Foreskin melanocyte (primary cell): ENCODE measurements at places on chromosomes 3 and 15.

DNA sequence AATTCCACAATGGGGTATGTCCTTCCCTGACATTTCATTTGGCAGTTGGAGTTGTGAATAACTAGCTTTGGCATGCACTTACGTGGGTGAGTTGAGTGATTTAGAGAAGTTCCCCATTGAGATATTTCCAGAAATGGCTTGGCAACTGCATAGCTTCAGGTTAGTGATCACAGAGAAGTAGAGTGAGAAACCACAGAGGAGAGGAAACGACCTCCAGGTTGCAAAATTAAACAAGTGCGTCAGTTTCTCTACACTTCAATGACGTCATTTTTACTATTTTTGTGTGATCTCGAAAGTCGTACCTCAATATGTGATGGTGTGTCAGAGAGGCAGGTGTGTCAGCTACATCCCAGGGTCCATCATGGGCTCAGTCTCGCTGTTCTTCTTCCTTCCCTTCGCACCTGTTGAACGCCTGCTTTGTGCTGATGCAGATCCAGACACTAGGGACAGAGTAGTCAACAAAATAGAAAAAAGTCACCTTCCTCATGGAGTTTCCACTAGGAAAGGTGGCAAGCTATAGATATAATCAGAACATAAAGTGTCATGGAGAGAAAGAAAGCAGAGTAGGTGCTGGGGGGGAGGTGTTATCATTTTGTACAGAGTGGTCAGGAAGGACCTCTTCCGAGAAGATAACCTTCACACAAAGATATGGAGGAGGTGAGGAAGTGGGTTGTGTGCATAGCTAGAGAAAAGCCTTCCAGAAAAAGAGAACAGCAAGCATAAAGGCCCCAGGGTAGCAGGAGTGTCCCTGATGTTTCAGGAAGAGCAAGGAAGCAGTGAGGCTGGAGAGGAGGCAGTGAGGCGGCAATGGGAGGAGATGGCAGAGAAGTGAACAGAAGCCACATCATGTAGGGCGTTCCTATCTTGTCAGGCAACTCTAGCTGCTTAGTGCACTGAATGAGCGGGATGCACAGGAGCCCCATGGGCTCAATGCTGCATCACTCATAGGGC lies 75.6 kb downstream of the MCTP2 start:
- no peak for DNase-seq

DNA sequence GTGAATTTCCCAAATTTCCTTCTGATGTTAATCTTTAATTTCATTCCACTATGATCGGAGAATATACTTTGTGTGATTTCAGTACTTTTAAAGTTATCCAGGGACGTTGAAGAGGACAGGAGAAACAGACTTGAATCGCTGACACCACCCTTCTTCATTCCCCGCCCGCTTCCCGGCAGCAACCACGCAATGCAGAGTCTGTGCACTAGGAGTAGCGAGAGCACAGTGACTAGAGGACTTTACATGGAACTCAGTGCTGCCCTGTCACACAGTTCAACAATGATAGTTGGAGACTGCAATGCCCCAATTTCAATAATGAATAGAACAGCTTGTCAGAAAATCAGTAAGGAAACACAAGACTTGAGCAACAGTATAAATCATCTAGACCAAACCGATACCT lies 73.9 kb downstream of the RNF13 start:
- DNase-seq = no peak

GRCh38 chr15:65286069-65286703 lies 497 bp downstream of the PARP16 start:
- peak; percentile 14 for DNase-seq

GRCh38 chr3:69821133-69821532 lies 81.9 kb downstream of the MITF start:
- DNase-seq = peak; percentile 98

GRCh38 chr15:69105451-69105985 lies 54.9 kb upstream of the GLCE start:
- DNase-seq = peak; percentile 58

- no peak for DNase-seq
Measured at GRCh38 chr3:175940243-175940642, 1081.1 kb downstream of the NAALADL2 start.

- no peak for DNase-seq
Measured at GRCh38 chr3:63905731-63906620, 6.2 kb downstream of the SCAANT1 start.

- no peak for DNase-seq
Measured at GRCh38 chr3:37500518-37500917, 326.1 kb upstream of the LRRFIP2 start.

- DNase-seq = no peak
Measured at GRCh38 chr3:178532476-178532875, 3.8 kb upstream of the KCNMB2 start.

- DNase-seq = peak; percentile 89
Measured at GRCh38 chr15:80609512-80609946, 85.6 kb upstream of the ABHD17C start.

DNA sequence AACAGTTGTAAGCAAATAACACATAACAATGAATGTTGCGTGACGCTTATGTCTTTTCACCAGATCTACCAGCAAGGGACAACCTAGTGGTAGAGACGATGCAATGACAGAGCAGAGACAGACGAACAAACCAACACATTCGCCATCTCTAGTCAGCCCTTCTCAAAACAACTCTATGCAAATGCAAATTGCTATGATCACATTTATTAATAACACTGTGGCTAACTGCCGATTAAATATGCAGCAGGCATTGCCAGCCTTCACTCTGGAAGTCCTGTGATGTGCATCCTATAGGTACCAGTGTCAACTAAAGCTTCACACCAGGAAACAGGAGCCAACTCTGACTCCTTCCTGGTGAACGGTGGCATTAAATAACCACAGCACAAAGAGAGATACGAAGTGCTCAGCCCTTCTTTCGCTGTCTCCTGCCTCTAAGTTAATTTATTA lies 94.2 kb downstream of the FOXP1 start:
- no peak for DNase-seq

DNA sequence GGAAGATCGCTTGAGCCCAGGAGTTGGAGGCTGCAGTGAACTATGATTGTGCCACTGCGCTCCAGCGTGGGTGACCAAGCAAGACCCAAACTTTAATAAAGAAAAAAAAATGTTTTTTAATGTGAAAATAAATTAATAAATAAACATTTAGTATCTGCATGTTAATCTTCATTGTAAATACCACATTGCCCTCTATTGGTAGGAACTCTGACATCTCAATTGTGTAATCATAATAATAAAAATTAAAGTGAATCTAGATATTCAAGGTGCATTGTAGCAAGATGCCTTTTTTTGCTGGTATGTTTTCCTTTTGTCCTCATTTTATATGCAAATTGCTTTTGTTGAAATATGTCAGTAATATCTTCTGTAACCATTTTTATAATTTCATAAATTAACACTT lies 95.0 kb upstream of the LIMD1 start:
- DNase-seq = no peak
